DMS79 (cell line): ENCODE measurements at places on chromosomes 13 and 19.

- DNase-seq = no peak
Measured at GRCh38 chr13:75373988-75374387, 108.0 kb downstream of the TBC1D4 start.

- no peak for DNase-seq
Measured at GRCh38 chr13:25177012-25177411, 4.9 kb upstream of the AMER2 start.

DNA sequence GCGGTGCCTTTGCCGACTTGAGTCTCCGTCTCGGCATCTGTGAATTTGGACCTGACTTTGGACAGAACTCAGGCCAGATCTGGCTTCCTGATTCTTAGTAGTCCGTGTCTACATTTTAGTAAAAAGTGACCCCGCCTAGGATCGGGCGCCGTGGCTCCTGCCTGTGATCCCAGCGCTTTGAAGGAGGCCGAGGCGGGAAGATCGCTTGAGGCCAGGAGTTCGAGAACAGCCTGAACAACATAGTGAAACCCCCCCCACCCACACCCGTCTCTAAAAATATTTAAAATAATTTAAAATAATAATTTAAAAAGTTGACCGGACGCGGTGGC, 849 bp upstream of the TCF3 start:
- no peak for DNase-seq

- DNase-seq = no peak
Measured at GRCh38 chr19:1154731-1155351, 19.2 kb downstream of the SBNO2 start.

- DNase-seq = no peak
Measured at GRCh38 chr13:76890021-76890420, 3.8 kb upstream of the KCTD12 start.

- no peak for DNase-seq
Measured at GRCh38 chr19:45423033-45423588, 606 bp downstream of the ERCC1 start.

DNA sequence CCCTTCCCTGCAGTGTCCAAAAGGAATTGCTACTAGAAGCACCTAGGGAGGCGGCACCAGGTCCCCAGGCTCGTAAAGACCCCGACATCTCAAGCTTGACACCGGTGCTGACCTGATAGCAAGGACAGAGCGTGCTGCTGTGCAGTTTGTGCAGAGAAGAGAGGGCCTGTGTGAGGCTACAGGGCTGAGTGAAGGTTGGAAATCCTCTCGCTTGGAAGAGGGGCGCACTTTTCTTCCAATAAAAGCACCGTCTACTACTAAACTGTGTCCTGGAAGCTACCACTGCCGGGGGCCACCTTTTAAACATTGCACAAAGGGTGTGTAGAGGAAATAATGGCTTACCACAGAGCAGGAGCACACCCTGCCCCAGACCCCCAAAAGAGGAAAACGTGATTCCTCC, 11.0 kb downstream of the TMEM272 start:
- no peak for DNase-seq

GRCh38 chr19:1149259-1150045, 24.6 kb downstream of the SBNO2 start:
- no peak for DNase-seq

DNA sequence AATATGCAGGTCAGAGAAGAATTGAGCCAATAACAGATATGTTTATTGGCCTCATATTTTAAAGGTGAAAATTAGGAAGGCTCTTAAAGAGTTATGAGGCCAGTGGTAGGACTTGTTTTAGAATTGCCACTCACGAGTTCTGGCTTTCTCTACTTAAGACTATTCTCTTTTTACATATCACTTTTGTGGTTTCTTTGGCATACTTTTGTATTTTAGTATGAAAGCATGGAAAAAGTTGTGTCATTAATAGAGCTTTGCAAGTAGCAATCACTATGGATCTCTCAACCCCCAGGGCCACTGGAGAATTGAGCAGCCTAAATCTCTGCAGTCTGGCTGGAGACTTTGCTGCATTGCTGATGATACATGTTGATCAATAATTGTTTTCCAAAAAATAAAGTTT, 64.6 kb upstream of the SOX21 start:
- DNase-seq = no peak

GRCh38 chr19:10815969-10816644, 19.9 kb downstream of the TMED1 start:
- DNase-seq = no peak

DNA sequence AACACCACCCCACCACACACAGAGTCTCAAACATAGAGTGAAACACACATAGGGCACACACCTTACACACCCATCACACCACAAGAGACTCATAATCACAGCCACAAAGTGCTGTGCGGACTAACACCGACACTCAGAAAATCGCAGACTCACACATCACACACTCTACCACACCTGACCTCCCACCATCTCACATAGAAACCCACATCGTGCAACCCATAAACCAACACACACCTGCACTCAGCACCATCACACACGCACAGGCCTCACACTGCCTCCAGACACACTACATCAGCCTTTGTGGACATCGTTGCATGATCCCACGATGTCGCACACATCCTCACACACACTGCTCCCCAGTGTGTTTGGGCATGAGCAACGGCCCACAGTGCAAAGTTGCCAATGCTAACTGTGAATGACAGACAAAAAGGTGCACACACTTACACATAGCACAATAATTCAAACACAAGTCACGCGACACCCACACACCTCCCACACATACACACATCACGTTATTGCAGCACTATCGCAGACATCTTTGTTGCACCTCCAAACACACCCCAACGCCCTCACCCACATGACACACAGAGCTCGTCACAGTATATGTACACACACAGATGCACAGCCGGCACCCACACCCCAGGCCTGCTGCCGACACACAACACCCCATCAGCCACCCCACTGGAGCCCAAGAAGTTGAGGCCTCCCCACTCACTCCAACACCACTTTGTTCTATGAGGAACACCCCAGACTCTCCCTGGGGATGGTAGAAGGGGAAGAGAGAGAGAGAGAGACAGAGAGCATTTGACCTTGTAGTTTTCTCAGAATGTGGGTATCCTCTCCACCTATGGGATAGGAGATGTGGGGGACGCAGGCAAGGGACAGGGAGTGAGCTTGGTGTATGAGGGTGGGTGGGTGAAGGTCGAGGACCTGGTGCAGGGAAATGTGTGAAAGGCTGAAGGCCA, 1.2 kb upstream of the ATP1A3 start:
- no peak for DNase-seq

DNA sequence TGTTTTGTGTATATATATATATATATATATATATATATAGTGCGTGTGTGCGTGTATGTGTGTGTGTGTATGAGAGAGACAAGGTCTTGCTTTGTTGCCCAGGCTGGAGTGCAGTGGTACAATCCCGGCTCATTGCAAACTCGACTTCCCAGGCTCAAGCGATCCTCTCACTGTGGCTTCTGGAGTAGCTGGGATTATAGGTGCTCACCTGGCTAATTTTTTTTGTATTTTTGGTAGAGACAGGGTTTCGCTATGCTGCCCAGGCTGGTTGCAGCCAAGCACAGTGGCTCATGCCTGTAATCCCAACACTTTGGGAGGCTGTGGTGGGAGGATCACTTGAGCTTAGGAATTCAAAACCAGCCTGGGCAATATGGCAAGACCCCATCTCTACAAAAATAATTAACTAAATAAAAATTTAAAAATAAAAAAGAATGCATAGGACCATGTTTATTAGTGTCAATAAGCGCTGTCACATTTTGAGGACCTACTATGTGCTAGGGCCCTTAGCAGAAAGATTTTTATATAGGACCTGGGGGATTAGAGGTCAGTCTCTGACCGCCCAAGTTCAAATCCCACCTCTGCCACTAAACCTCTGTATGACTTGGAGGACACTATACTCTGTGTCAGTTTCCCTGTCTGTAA, 1.8 kb downstream of the PVR start:
- DNase-seq = no peak

- no peak for DNase-seq
Measured at GRCh38 chr19:6038634-6039405, 60.9 kb upstream of the RANBP3 start.

- DNase-seq = no peak
Measured at GRCh38 chr13:114108141-114108761, 24.2 kb downstream of the RASA3 start.

- no peak for DNase-seq
Measured at GRCh38 chr19:34734537-34735103, 577 bp downstream of the ZNF181 start.

- no peak for DNase-seq
Measured at GRCh38 chr13:38866649-38867048, 124.0 kb downstream of the STOML3 start.

DNA sequence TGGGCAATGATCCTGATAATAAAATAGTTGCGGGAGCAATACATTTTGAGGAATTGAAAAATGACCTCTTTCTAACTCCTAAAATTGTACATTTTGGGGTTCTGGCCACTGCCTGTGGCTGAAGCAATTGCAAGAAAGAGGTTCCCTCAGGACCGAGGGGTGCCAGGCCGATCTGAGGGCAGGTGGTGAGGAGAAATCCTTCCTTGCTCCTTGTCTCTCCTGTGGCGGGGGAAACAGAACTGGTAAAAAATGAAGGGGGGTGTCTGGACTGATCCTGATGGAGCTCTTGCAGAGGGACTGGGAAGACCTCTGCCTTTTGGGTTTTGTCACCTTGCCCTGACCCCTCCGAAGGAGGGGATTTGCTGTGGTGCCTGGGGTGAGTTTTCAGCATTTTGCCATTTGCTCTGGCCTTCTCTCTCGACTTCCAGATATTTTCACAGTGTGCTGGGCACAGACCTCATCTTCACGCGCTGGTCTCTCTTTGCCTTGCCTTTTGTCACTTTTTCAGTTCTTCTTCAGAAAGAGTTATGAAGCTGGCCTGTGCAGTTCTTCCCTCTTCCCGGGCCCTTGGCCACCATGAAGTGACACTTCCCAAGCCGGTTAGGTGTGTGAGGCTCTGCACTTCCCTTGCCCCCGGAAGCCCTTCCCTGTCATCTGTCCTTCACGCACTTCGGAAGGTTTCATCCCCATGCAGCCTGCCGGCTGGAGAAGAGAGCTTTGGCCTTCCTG, 22.2 kb downstream of the NFIX start:
- no peak for DNase-seq

GRCh38 chr19:47225746-47226425, 5.1 kb downstream of the BBC3 start:
- peak; percentile 59 for DNase-seq

DNA sequence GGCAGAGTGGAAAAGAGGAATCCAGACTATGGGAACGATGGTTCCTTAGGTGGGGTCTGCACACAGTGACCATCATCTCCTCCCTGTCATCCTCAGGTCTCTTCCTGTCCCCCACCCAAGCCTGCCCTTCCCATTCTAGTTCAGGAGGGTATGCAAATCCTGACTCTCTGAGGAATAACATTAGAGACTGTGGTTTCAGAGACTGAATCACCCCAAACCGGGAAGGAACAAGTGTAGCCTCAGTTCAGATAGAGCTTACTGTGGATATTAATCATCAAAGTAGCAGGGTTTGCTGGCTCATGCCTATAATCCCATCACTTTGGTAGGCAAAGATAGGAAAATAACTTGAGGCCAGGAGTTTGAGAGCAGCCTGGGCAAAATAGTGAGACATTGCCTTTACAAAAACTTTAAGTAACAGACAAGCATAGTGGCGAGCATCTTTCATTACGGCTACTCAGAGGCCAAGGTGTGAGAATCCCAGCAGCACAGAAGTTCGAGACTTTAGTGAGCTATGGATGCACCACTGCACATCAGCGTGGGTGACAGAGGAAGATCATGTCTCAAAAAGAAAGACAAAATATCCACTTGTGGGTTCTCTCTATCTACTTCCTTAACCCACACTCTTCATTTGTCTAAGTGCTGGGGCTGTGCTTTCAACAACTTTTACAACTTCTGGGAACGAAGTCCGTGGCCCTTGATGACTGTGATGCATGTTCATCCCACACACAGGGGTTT, 19.3 kb upstream of the LGALS13 start:
- DNase-seq = no peak

DNA sequence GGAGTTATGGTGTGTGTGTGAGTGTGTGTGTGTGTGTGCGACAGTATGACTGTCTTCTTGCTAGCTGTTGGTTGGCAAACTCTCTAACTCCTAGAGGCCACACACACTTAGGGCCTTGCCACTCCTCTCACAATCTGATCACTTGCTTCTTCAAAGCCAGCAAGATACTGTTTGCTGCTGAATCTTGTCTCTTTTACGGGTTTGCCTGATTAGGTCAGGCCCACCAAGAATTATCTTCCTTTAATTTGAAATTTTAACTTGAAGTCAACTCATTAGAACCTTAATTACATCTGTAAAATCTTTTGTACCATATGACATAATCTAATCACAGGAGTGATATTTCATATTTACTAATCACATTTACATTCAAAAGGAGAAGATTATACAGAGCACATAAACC, 359.2 kb upstream of the SGCG start:
- no peak for DNase-seq

DNA sequence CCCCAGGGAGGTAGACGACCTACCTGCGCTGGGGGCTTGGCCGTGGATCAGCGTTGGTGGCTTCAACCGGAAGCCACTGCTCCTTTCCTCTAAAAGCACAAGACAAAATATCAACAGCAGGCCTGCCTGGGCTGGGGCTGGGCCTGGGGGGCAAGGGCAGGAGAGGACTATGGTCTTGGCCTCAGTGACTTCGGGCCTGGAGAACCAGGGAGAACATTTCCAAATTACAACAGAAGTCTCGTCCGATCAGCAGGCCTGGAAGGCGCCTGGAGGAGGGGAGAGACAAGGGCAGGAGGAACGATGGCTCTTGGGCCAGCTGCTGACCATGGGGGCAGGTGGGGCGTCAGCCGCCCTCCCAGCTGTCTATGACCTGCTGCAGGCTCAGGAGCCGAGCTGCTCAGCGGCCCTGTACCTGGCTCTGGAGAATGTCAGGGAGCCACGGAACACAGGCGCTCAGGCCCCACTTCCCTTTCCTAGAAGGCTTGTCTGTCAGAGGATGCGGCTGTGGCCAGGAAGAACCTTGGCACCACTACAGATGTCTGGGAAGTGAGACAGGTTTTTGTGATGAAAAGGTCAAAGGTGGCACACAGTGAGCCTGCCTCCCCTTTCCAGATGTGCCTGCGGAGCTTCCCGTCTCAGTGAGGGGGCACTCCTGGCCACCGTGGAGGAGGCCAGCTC, 19.5 kb downstream of the CAPS start:
- DNase-seq = no peak

- no peak for DNase-seq
Measured at GRCh38 chr13:48985756-48986155, 10.0 kb downstream of the FNDC3A start.

DNA sequence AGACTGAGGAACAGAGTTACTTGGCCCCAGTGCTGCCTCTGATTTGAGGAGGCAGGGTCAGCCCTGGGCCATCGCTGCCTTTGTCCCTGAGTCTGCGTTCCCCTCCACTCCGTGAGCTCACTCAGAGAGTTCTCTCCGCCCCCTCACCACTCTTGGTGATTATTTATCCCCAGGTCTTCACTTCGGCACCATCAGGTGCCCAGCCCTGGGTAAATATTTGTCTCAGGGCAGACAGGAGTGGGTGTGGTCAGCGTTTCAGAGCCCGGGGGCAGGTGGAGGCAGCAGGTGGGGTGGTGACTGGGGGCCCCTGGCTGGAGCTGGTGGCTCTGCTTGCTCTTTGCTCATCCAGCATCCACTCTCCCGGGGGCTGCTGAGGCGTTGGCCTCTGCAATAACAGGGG, 20.6 kb downstream of the PPP1R37 start:
- DNase-seq = peak; percentile 57

- no peak for DNase-seq
Measured at GRCh38 chr13:68748038-68748437, 1359.6 kb upstream of the ATXN8OS start.
